CMK (cell line): ENCODE measurements at places on chromosomes 12 and 14.

DNA sequence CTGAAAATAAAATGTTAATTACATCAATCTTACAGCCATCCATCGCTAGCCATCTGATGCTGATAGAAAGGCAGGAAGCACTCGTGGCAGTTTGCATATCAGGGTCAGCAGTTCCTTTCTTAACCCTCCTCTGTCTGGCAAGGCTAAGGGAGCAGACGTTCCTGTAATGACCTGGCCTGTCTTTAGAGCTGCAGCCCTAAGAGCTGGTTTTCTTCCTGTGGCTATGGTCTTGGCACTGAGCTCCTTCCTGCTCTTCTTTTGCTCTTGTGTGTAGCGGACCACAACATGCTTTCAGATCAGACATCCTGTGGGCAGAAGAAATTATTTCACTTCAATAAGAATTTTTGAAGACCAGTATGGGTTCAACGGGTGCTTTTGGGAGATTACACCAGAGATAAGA lies 170.4 kb downstream of the DAD1 start:
- no peak for DNase-seq

- no peak for DNase-seq
Observed at GRCh38 chr12:69583203-69583602, 2.1 kb upstream of the CCT2 start.

DNA sequence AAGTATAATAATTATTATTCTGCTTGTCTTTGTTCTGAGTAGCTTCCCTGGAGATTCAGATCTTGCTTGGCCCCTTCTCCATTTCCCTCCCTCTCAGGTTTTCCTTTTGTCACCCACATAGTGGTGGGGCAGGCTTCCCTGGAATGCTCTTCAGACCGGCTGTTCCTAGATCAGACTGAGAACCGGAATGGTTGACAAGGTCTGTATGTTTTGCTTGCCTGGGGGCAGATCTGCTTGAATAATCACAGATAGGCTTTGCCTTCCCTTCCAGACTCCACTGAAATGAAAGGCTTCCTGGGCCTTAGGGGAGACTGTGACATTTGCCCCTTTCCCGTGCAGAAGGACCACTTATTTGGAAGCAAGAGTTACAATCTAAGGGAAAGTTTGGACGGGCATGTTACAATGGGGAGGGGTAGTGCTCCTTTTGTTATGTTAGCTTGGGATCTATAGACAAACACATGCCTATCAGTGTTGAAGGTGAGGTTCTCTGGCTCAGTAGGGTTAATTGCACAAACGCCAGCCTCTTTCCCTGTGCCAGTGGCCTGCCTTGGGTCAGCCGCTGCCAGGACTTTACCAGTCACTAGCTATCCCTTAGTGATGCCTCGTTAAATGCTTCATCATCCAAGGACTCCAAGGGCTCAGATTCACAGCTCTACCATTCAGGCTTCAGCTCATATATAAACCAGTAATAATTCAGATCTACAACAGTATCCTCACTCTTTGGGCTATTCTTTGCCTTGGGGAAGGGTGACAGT lies 178.6 kb downstream of the SNAPC1 start:
- no peak for DNase-seq

GRCh38 chr12:59085690-59086089 lies 165.4 kb upstream of the LRIG3 start:
- DNase-seq, result no peak

- no peak for DNase-seq
Observed at GRCh38 chr12:39538679-39539104, 80.9 kb downstream of the ABCD2 start.

DNA sequence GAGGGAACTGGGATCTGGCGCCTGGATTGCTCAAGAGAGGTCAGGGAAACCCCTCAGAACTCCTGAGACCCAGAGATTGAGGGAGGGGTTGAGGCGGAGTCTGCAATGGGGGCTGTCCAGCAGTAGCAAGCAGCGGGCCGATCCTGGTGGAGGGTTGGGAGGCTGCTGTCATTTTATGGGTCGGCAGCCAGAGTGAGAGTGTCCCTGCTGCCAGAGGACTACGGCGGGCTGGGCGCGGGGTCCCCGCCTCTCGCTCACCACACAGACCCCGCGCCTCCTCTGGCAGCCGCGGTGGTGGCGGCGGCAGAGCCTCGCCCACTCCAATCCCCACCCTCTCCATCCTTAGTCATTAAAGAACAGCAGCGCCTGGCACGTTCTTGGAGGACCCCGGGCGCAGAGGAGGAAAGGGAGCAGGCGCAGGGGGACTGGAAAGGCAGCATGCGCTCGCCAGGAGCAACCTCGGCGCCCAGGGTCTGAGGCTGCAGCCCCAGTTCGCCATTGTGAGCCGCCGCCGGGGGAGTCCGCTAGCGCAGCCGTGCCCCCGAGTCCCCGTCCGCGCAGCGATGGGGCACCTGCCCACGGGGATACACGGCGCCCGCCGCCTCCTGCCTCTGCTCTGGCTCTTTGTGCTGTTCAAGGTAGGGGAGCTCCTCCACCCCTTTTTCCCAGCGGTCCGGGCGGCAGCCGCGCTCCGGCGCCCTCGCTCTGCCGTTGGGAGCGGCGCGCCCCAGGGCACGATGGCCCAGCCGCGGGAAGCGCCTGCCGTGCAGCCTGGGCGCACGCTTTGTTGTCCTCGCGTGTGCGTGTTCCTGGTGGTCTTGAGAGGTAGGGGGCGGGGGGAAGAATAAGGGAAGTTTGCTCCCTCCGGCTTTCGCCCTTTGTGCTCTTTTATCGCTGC lies at the start of gene PTPRO:
PTPRO (plus strand) TSS at position 345 of the 898 bp plus-strand sequence.
- DNase-seq, result no peak

- DNase-seq, result peak; percentile 65
Observed at GRCh38 chr12:132314516-132315233, 14.7 kb downstream of the GALNT9 start.

DNA sequence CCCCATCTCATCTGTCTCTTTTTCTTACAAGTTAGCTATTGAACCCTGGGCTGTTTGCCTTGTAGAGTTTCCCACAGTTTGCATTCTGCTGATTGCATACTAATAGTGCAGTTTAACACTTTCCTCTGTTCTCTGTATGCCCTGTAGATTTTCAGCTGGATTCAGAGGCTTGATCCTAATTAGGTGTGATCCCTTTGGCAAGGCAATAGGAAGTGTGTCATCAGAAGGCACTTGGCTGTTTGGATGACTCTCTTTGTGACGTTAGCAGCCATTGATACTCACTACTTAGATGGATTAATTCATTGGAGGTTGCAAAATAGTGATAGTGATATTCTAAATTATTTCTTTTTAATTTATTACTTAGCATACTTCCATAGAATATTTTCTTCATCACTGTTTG lies 33.6 kb downstream of the FUT8 start:
- DNase-seq, result no peak

- no peak for DNase-seq
Observed at GRCh38 chr12:3199551-3200031, 122.4 kb downstream of the TSPAN9 start.

DNA sequence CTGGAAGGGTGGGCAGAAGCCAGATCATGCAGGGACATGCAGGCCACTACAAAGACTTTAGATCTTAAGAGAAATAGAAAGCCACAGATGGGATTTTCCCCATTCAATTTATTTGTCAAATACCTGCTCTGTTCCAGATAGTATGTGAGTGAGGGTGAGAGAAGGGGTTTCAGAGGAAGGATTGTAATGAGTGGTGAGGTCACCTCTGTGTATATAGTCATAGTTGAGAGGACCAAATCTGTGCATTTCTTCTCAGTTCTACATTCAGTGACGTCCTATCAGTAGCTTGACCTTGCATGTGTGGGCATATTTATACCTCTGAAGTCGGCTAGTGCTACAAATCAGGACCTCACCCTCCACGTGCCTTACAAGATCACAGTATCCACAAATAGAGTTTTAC lies 31.2 kb upstream of the RBM19 start:
- DNase-seq, result no peak

- no peak for DNase-seq
Observed at GRCh38 chr12:31206038-31206670, 119.8 kb downstream of the SINHCAF start.

GRCh38 chr12:93979189-93979588 lies 169.2 kb upstream of the PLXNC1 start:
- DNase-seq, result no peak

DNA sequence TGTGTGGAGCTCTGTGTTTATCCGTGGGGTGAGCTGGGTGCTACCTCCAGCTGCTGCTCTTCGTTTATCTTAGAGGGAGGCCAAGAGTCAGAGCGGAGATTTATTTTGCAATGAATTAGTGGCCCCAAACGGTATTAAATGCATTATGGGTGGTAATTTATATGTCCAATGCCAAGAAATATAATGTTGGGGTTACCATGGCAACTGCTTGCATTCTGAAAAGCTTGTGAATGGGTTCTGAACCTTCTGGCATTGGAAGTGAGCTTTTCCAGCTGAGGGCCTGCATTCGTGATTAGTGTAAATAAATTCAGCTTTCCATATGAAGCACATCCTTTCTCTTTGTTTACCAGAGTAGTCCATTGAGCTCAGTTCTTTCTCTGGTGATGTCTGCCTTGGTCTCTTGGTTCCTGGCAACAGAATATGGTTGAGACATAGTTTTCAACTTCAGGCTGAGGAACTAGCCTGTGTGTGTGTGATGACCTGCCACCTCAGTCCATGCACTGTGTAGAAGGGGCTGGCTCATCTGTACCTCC lies 51.8 kb downstream of the TRAF3 start:
- no peak for DNase-seq

GRCh38 chr14:77026930-77027537 lies 1.5 kb downstream of the IRF2BPL start:
- no peak for DNase-seq

DNA sequence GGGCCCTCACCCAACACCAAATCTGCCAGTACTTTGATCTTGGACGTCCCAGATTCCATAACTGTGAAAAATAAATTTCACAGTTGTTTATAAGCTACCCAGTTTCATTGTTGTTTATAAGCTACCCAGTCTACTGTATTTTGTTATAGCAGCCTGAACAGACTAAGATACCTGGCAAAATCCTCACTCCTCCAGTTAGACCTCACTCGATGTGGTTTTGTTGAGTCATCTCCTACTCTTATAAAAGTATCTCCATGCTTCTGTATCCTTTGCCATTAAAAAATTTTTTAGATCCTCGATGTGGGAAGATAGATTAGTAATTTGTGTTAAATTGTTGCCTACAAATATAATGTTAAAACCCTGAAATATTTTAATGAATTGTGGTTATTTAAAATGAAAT lies 16.0 kb downstream of the TXNDC16 start:
- DNase-seq, result no peak

DNA sequence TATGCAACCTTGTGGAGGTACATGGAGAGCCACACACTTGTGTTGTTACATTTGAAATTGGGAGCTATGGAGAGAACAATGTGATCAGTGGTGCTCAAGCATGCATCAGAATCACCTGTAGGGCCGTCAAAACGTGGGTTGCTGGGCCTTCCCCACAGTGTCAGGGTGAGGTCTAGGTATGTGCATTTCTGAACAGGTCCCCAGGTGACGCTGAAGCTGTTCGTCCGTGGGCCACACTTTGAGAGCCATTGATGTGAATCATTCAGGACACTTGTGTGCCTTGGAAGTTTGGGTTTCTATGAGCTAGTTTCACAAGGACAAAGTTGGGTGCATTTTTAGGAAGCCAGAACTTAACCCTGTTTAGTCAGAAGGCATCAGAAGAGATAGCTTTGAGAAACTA lies 291.7 kb upstream of the FKBP4 start:
- no peak for DNase-seq

GRCh38 chr12:53871367-53871766 lies 67.3 kb upstream of the HOXC13 start:
- DNase-seq, result no peak
